ENCODE measurements at places on chromosomes 12 and 14.

DNA sequence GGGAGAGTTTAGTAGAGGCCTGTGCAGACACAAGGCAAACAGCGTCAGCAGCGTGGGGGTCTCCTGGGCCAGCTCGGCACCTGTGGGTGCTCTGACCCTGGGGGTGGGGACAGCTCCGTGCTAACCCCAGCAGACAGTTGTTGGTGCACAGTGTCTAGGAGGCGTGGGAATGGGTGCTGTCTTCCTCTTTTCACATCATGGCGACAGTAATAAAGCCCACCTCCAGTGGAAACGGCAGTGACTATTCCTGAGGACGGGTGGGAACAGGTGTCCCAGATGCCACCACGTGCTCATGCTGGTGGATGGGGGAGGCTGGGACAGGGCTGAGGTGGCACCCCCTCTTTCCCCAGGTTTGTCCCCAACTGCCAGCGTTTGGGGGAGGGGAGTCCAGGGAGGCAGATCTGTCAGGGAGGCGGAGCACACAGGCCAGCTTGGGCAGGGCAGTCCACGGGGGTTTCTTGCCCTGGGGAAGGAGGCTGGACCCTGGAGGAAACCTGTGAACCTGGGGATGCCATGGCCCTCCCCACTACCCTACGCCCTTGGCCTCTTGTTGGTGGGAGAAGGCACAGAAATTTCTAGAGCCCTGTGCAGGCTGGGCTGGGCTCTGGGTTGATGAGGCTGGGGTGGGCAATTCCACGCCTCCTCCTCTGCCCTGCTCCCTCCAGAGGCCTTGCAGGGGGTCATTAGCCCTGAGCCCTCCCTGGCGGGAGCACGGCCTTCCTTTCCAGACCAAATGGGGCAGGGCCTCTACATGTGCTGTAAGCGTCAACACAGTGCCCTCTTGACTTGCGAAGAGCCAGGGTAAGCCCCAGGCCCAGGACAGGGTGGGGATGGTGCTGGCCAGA, 3.8 kb downstream of the ZBTB42 start:
- no peak for DNase-seq

GRCh38 chr12:52044292-52044983, 6.8 kb upstream of the NR4A1 start:
- no peak for DNase-seq

DNA sequence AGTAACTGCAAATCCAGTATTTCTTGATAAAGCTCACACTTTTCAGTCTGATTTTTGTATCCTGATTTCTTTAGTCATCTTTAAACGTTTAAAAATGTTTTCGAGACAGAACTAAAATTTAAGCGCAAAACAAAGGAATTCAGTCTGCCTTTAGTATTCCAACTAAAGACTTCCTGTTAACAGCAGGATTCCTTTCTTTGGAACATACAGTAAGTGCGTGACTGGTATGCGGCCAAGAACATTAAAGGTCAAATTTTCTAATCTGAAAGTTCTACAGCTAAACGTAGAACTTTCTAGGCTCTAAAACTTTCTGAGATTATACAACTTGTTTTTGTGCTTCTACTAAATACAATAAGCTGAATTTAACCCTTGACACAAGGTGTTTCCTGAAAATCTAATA, 9.9 kb downstream of the SAV1 start:
- DNase-seq: no peak

DNA sequence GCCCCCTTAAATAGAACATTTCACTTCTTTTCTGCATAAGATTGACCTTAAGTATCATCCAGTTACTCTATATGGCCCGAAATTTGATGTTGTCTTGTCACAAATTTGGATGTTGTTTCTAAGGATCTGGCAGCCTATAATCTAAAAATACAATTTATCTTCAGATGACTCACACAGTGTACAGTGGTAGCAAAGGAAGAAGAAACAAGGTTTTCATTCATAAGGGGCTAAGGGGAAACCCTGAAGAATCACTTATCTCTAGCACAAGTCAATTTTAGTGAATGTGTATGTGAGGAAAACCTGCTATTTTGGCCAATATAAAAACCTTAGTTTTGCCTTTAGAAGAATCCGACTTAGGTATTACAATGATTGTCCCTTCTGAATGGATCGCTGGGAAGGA, 606.3 kb upstream of the LRFN5 start:
- no peak for DNase-seq

DNA sequence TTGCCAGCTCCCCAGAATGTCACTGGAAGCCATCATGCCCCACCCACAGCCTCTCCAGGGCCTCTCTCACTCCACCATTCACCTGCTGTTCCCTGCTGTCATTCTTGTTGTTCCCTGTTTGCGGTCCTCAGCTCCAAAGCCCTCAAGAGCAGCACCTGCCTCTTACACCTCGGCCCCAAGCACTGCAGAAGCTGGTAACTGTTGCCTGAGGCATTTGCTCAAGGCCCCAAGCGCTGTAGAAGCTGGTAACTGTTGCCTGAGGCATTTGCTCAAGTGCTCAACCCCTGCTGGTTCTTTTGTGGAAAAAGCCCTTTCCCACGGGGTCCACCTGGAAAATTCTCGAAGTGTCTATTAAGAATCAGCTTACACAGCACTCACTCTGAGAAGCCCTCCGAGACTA, 78.0 kb downstream of the ARL6IP4 start:
- no peak for DNase-seq

GRCh38 chr12:23954332-23954731, 4.9 kb upstream of the SOX5 start:
- DNase-seq: no peak

- DNase-seq: peak; percentile 89
Observed at GRCh38 chr14:23829736-23830471, 123.7 kb upstream of the DHRS4 start.

DNA sequence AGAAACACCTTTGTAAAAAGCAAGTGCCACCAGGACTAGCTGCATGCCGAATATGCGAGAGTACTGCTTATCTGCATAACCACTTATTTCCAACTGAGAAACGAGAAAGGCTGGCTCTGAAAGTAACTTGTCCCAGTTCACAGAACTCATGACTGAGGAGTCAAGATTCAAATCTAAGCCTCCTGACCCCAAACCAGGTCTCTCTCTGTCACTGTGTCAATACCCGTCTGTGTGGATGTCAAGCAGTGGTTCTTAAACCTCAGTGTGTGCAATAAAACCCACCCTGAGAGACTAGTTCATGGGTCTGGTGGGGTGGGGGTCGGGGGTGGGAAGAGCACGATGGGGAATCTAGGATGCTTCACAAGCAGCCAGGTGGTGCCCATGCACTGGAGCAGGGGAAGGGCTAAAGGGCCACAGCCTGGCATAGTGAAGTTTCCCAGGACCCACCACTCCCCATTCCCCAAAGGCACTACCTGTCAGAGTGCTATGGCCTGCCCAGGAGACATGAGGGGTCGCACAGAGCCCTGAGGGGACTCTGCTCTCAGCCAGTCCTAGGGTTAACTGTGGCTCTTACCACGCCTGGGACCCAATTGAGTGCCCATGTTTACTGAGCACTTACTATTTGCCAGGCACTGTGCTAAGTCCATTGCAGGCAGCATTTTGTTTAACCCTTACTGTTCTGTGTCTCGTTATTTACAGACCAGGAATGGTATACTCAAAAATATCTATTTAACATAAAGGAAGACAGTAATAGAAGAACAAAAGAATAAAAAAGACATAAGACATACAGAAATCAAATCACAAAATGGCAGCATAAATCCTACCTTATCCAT, 33.4 kb upstream of the PNMA1 start:
- no peak for DNase-seq
